ENCODE measurements at places on chromosomes 2 and 18. TPM values are rescaled to one million over a fixed set of nuclear protein-coding genes. Genes with fewer than 3 reads are reported as not detected.

GRCh38 chr2:207920321-207920720, 105.0 kb downstream of the PLEKHM3 start:
- no peak for DNase-seq

The SPDYA gene
- 0.10 TPM for total RNA-seq

- DNase-seq = no peak
These were observed 16.0 kb upstream of the ZNF532 start for GRCh38 chr18:58848685-58849084.

The CD8A gene
- not detected for total RNA-seq

The MDH1 gene
- total RNA-seq = 380 TPM

- no peak for DNase-seq
These were observed 82.2 kb downstream of the CELF4 start for GRCh38 chr18:37483221-37483971.

GRCh38 chr18:42401131-42401673, 446.2 kb downstream of the PIK3C3 start:
- no peak for DNase-seq

GRCh38 chr2:3115301-3116042, 262.1 kb downstream of the EIPR1 start:
- no peak for DNase-seq

All from Caki2 (cell line).